Esophagus squamous epithelium (tissue), 5 donors: ENCODE measurements at places on chromosomes 5 and 9.

DNA sequence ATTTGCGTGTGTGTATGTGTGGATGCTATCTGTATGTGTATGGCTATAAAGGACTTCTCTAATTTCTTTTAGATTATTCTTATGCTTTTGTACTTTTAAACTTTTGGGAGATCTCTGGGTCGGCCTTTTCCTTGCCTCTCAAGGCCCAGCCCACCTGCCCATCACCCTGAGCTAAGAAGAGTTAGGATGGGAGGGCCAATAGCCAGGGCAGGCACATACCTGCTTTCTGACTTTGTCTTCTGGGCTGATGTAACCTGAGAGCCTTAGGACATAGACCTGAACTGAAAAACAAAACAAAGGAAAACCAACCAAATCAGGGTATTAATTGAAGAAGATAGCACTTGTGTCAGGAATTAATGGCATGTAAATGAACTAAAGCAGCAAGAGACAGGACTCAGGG lies 100.2 kb downstream of the IRX1 start:
- no peaks in the 10 kb centered on the region for H3K27me3 ChIP-seq
- DNase-seq = no peak
- no peak overlapping the region for H3K27ac ChIP-seq
- no peaks in the 10 kb centered on the region for H3K36me3 ChIP-seq

DNA sequence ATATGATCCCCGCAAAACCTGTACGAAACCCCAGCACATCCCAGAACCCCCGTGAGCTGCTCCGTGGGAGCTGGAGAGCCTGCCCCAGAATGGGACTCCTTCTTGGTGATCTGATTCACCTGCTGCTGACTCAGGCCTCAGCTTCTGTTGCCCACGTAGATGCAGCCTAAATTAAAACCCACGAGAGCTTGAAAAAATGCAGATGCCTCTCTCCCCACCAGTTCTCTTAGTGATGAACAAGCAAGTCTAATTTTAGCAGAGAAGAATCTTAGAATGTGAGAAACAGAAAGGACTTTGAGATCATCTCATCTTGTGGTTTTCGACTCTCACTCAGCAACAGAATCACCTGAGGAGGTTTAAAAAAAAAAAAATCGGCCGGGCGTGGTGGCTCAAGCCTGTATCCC lies 57.6 kb downstream of the TMOD1 start:
- peaks cover 10% of the 10 kb centered on the region for H3K4me1 ChIP-seq
- H3K4me3 ChIP-seq = no peak overlapping the region
- peak overlapping the region; percentile 88 for H3K27ac ChIP-seq
- no peaks in the 10 kb centered on the region for H3K27me3 ChIP-seq

GRCh38 chr9:83423815-83424707 lies 114.1 kb downstream of the FRMD3 start:
- H3K36me3 ChIP-seq = no peaks in the 10 kb centered on the region
- no peak overlapping the region for H3K27ac ChIP-seq
- H3K4me1 ChIP-seq = peaks cover 24% of the 10 kb centered on the region
- H3K4me3 ChIP-seq = no peak overlapping the region
- H3K27me3 ChIP-seq = no peaks in the 10 kb centered on the region
- no peak for DNase-seq

DNA sequence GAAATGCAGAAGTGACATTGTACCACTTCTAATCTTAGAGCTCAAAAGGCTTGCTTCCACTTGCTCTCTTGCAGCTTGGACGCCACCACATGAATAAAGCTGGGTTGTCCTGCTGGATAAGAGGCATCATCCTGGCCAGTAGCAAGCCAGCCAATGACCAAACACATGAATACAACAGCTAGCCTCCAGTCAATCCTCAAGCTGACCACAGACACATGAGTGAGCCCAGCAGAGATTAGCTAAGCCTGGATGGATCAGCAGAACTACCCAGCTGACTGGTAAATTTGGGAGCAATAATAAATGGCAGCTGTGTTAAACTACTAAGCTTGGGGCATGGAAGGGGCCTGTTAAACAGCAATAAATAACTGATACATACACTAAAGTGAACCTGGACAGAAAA lies 121.1 kb upstream of the SLC12A2 start:
- DNase-seq = no peak
- H3K27ac ChIP-seq = no peak overlapping the region
- H3K27me3 ChIP-seq = no peaks in the 10 kb centered on the region
- H3K4me3 ChIP-seq = no peak overlapping the region

DNA sequence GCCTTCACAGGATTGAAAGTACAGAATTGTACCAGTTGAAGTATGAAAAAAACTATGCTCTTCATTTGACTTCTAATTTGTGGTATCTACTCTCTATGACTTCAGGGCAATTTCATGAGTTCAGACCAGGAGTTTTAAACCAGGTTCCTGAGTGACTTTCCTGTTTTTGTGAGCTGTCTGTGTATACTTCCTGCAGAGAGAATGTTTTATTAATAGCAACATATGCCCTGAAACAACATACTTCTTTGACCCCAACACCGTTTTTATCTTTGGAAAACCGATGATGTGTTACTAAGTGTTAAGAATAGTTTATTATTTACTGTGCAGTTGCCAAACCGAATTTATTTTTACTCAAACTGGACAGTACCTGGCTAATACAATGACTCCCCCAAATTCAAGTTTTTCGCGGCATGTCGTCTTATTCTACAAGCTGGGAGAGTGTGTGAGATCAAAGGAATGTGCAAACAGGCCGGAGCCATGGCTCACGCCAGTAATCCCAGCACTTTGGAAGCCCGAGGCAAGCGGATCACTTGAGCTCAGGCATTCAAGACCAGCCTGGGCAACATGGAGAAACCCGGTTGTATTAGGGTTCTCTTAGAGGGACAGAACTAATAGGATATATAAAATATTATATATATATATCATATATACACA lies 58.7 kb upstream of the ERBIN start:
- no peak overlapping the region for H3K4me3 ChIP-seq
- no peaks in the 10 kb centered on the region for H3K27me3 ChIP-seq
- H3K27ac ChIP-seq = no peak overlapping the region
- no peaks in the 10 kb centered on the region for H3K36me3 ChIP-seq
- no peak for DNase-seq

GRCh38 chr9:133861692-133862091 lies 123.5 kb upstream of the SARDH start:
- DNase-seq = no peak
- peak overlapping the region; percentile 60 for H3K27ac ChIP-seq
- H3K27me3 ChIP-seq = no peaks in the 10 kb centered on the region
- H3K36me3 ChIP-seq = no peaks in the 10 kb centered on the region
- no peaks in the 10 kb centered on the region for H3K4me1 ChIP-seq
- H3K4me3 ChIP-seq = no peak overlapping the region

- no peak overlapping the region for H3K27ac ChIP-seq
- H3K4me3 ChIP-seq = no peak overlapping the region
- no peaks in the 10 kb centered on the region for H3K36me3 ChIP-seq
- no peak for DNase-seq
- H3K27me3 ChIP-seq = no peaks in the 10 kb centered on the region
Observed at GRCh38 chr5:127184851-127185250, 105.7 kb upstream of the MEGF10 start.

- no peak overlapping the region for H3K4me3 ChIP-seq
- H3K27me3 ChIP-seq = no peaks in the 10 kb centered on the region
- no peak for DNase-seq
- peak overlapping the region; percentile 2 for H3K27ac ChIP-seq
- H3K4me1 ChIP-seq = peaks cover 21% of the 10 kb centered on the region
Observed at GRCh38 chr5:149317281-149318048, 27.8 kb upstream of the GRPEL2 start.

GRCh38 chr9:86099701-86100364 lies 475 bp upstream of the GOLM1 start:
- peak overlapping the region; percentile 56 for H3K27ac ChIP-seq
- peaks cover 9% of the 10 kb centered on the region for H3K4me1 ChIP-seq
- peak overlapping the region; percentile 78 for H3K4me3 ChIP-seq
- no peak for DNase-seq
- no peaks in the 10 kb centered on the region for H3K27me3 ChIP-seq
- H3K36me3 ChIP-seq = no peaks in the 10 kb centered on the region

DNA sequence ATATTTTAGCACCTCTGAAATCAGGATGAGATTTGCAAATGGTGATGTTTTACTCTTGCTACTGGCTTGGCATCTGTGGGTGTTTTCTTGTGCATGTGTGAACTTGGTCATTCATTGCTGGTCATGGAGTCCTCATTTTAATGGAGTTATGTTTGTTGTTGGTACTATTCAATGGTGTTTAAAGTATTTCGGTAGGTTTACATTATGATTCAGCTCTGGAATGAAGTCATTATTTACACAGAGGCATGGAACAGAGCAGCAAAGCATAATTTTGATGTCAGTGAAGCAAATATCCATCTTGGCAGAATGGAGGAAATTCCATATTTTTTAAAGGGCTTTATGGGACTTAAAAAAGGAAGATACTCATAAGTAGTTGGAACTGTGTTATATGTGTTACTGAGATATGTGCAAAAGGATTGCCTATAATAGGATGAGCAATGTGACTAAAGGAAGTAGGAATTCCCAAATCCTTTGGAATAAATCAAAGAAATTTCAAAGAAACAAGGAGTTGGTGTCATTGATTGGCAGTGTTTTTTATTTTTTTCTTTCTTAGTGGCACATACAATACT lies 147.4 kb downstream of the ACTBL2 start:
- no peaks in the 10 kb centered on the region for H3K36me3 ChIP-seq
- no peaks in the 10 kb centered on the region for H3K4me1 ChIP-seq
- H3K4me3 ChIP-seq = no peak overlapping the region
- DNase-seq = no peak
- H3K27ac ChIP-seq = no peak overlapping the region
